ENCODE measurements at places on chromosomes 2 and 18.

DNA sequence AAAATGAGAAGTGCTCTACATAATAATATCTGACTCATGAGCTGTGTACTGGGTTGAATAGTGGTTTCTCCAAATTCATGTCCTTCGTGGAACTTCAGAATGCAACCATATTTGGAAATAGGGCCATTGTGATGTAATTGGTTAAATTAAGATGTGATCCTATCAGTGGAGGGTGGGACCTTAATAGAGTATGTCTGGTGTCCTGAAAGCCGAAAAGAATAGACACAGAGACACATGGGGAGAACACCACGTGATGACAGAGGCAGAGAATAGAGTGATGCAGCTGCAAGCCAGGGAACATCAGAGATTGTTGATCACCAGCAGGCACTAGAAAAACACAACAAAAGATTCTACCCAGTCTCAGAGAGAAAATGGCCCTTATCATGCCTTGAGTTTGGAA lies 310.1 kb downstream of the EXOC6B start:
- no peak for DNase-seq

- DNase-seq: no peak
Observed at GRCh38 chr2:102334486-102334885, 21.1 kb upstream of the IL18R1 start.

DNA sequence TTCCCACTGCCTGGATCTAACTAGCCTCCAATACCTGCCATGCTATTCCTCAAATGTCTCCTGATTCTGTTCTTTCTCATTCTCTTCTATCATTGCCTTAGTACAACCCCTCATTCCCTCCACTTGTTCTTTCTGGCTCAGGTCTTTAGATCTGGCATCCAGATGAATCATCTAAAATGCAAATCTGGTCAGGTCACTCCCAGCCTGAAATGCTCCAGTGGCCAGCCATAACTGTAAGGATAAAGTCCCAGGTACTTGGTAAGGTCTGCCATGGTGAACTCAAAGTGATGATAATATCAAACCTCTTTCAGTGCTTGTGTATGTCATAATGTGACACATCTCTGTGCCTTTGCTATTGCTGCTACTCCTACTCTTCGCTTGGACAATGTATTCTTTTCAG lies 2.9 kb upstream of the SNRNP27 start:
- DNase-seq: no peak

GRCh38 chr2:197255543-197255942 lies 55.0 kb downstream of the ANKRD44 start:
- no peak for DNase-seq

- DNase-seq: no peak
Observed at GRCh38 chr2:43050866-43051265, 175.5 kb downstream of the ZFP36L2 start.

DNA sequence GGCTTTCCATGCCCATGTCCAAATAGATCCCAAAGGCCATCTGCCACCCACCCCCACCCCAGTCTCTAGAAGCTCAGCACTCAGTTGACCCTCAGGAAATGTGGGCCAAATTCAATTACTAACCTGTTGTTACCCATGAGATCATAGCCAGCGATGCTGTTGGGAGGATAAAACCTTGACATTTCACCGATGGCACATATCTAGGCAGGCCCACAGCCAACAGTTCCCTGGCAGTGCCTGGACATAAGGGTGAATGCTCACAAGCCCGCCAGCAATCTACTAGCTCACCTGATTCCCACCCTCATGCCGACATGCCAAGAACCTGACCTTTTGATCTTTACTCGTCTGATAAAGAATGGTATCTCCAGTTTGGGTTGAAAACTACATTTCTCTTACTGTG lies 11.8 kb upstream of the ACOXL start:
- DNase-seq: no peak

- DNase-seq: no peak
Observed at GRCh38 chr2:39696101-39696553, 30.4 kb downstream of the TMEM178A start.

- DNase-seq: no peak
Observed at GRCh38 chr2:151280271-151280670, 9.2 kb downstream of the NMI start.

DNA sequence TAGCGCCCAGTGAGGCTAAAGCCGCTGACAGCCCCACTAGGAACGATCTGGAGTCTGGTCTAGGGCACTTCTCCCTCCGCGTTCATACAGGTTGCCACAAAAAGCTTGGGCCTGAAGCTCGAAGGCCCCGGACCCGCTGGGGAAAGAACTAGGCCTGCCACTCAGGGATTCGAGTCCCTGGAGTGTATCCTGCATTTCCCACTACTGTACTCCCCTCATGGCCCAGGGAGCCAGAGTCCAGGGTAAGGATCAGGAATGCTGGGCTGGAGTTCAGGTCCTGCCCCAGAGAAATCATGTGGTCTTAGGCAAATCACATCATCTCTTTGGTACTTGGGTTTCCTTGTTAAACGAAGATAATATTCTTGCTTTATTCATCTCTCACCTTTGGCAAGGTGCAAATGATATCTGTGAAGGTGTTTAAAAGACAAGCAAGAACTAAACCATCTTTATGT lies 1.4 kb upstream of the ZFP36L2 start:
- DNase-seq: no peak

- DNase-seq: no peak
Observed at GRCh38 chr18:58323866-58324762, 280.1 kb downstream of the NEDD4L start.

DNA sequence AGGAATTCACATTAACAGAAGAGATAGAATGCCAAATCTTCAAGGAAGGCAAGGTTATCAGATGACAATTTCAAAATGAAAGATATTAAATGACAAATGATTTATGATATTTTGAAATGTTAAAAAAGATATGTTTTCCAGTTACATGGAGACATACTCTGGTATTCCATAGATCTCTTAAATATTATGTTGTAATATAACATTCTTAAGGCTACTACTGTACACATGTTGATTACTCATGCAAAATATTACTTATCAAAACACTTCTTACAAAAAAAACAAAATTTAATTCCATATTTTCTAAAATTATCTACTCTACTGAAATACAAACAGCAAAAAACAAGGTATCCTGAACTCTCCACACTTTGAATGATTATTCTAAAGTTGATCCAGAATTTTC lies 22.9 kb downstream of the RTTN start:
- DNase-seq: no peak

- DNase-seq: no peak
Observed at GRCh38 chr2:237693291-237693994, 66.1 kb downstream of the LRRFIP1 start.

GRCh38 chr2:237471438-237472186 lies 15.4 kb upstream of the MLPH start:
- peak; percentile 60 for DNase-seq

DNA sequence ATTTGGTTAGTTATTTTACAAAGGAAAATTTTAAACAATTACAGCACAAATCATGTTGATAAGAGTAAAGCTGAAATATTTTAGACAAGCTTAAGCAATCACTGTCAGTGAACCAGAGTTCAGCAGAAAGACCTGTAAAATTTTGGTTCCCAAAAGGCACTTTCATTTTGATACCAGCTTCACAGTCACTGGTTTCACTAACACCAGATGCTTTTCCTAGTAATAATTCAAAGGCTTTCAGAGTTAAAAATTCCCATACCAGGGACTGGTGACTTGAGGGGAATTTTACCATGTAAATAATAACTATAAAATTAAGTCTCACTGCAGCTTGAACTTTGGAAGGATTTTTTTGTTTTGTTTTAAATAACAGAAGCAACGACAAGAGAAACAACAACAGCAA lies 102.3 kb upstream of the CD302 start:
- no peak for DNase-seq

DNA sequence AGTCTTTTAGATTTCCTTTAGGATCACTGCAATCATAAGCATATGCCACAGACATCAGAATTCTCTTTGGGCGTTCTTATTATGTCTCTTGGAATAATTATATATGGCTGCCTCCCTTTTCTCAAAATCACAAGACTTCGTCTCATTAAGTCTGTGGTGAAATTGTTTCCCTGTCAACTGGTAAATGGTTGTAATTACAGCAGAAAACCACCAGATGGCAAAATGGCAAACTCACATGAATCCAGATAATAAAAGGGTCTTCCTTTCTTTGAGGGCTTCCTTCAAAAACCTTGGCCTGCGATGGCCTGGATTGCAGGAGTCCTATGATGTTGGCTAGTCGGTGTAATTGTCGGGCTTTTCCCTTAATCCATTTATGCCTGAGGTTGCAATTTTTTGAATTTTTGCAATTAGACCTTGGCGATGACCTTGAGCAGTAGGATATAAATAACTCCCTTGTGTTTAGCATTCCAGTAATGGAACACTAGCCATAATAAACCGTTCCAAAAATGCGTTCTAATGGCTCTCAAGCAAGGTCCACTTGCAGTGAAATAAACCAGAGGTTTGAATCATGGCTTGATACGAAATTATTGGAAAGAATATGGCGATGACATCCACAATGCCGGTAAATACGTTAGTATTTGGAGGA lies 656.4 kb downstream of the MBD2 start:
- DNase-seq: peak; percentile 20

DNA sequence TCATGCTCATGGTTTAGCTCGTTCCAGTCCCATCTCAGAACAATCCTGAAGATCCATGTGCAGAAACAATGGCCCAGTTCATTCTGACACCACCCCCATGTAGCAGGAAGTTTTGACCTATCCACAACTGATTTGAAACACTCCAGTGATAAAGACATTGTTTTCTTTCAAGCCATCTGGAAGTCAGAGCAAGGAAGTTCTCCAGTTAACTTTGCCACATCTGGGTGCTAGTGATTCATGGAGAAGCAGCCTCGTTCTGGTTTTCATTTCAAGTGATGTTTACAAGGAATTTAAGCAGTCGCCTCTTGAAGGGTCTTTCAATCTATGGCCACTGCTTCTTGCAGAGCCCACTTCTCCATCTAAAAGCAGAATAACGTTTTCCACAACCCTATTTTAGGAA lies 36.6 kb upstream of the TWIST2 start:
- no peak for DNase-seq

DNA sequence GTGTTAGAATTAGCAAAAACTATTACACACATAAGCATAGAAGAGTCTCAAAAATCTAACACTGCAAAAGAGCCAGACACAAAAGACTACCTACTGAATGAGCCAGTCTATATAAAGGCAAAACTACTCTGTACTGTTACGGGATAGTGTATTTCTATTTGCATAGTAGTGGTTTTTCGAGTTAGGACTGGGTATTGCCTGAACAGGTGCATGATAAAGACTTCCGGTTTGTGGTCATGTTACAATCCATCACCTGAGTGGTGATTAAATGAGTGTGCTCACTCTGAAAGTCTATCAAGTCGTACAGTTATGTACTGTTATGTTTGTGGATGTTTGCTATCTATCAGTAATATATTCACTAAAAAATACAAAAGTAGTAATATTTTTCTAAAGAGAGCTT lies 523.3 kb upstream of the SYT4 start:
- DNase-seq: no peak

- DNase-seq: no peak
Observed at GRCh38 chr2:133518700-133519344, 49.4 kb downstream of the NCKAP5 start.

DNA sequence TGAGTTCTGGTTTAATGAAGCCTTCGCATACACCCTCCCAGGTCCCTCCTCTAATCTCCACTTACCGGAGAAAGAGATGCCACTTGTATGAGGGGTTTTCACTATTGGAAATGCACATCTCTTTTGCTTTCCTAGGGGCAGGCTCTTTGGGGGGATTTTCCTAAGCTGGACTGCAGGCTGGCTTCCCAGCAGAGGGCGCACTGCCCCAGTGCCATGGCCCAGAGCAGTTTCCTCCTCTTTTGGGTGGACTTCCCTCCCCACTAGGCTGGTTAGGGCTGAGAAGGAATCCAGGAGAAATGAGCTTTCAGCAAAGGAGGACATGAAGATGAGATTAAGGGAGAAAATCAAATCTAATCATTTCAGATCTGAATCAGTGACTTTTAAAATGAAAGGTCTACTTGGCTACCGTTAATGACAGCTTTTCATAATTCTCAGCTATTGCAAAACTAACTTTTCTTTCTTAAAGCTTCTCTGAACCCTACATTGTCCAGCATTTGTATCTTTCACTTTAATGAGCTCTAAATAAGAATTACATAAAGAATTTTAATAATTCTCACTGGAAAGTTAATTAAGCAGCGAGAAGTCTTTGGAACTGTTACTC lies 784.1 kb upstream of the FANCL start:
- no peak for DNase-seq

DNA sequence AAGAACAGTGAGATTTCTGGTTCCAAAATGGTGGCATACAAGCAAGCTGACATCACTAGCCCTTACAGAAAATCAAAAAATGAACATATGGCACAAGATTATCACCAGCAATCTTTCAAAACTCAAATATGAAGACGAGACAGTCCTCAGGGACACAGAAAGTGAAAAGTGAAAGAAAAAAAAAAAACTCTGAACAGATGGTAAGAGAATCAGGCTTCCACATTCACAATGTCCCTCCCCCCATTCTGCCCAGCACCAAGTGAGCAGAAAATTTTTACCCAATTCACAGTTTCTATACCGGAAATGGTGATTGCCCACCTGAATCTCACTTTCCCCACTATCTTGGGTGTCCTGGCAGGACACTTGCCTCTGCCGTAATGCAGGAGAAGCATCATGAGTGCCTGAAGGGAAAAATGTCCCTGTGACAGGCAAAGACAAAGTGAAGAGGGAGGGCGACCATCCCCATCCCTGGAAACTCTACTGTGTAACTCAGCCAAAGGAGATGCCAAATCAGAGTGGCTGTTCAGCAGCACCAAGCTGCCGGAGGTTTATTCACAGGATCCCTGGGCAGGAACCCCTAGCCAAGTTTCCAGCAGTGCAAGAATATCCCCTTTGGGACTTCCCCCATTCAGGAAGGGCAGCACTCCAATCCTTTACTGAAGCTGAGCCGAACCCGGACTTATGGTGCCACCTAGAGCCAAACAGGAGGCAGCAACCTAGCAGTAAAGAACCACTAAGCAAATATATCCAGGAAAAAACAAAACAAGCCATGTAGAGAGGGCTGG lies 312.2 kb downstream of the LRATD1 start:
- peak; percentile 17 for DNase-seq

DNA sequence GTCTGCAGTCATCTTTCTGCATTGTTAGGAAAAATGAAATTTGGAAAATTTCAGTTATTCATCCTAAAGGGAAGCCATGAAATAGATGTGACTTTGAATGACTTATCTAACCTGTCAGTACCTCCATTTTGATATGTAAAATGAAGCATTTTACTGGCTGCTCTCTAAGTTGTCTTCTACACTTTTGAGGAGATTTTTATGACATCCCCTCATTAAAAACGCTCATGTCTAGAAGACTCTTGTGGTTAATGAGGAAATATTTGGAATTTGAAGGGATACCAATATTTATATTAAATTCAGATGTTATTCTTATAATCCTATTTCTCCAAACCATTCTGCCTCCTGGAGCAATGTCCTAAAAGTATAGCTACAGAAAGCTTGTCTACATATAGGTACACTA lies 73.8 kb upstream of the THUMPD2 start:
- DNase-seq: no peak

- no peak for DNase-seq
Observed at GRCh38 chr18:25125680-25126079, 226.3 kb downstream of the ZNF521 start.
